Stimulated activated naive B cell treated with anti-CD40 and anti-IgM and Interleukin-4, amounts not matched to agents 10 μg/mL and 1 μg/mL and 100 μg/mL, for 72 hours (primary cell): ENCODE measurements at places on chromosomes 1 and 21.

- DNase-seq, result no peak
These were observed 286.8 kb downstream of the PTPRU start for GRCh38 chr1:29523136-29523535.

DNA sequence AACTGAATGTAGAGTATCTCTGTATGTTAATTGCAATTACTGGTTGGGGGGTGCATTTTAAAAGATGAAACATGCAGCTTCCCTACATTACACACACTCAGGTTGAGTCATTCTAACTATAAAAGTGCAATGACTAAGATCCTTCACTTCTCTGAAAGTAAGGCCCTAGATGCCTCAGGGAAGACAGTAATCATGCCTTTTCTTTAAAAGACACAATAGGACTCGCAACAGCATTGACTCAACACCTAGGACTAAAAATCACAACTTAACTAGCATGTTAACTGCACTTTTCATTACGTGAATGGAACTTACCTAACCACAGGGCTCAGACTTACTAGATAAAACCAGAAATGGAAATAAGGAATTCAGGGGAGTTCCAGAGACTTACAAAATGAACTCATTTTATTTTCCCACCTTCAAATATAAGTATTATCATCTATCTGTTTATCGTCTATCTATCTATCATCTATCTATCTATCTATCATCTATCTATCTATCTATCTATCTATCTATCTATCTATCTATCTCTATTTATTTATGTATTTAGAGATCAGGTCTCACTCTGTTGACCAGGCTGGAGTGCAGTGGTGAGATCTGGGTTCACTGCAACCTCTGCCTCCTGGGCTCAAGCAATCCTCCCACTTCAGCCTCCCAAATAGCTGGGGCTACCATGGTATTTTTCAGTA, 47.8 kb downstream of the CHML start:
- DNase-seq, result no peak

- DNase-seq, result no peak
These were observed 315.0 kb upstream of the VAMP3 start for GRCh38 chr1:7455796-7456721.

GRCh38 chr1:230246551-230246950, 179.5 kb downstream of the GALNT2 start:
- no peak for DNase-seq

DNA sequence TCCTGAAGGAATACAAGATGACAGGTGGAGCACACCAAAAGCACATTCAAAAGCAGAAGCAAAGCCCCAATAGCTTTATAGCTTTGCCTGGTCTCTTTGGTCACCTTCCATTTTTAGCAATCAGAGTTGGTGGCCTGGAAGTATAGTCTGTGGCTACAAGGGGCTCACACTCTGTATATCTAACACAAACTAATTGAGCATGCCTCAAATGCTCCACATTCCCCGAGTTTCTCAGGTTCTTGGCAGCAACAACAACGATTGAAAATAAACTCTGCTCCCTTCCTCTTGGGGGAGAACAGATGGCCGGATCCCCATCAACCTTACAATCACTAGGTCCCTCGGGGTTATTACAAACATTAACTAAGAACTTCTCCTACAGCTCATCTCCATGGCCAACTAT, 24.9 kb upstream of the TADA1 start:
- no peak for DNase-seq

DNA sequence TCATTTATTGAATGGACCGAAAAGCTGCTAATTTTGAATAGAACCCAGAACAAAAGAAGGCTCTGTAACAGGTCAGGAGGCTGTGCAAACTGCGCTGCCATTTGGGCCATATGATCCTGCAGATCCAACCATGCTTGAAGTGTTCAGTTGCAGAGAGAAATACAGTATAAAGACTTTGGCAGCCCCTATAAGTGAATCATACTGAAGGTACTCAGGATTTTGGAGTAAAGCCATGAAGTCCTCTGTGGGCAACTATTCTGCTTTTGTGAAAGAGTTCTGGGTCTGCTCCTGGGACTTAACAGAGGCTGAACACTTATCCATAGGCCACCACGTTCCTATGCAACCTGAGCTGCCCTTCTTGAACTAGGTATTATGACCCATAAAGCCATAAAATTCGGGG, 1613.6 kb upstream of the PRMT6 start:
- DNase-seq, result no peak

- no peak for DNase-seq
These were observed 49.2 kb downstream of the VANGL1 start for GRCh38 chr1:115690972-115691371.

DNA sequence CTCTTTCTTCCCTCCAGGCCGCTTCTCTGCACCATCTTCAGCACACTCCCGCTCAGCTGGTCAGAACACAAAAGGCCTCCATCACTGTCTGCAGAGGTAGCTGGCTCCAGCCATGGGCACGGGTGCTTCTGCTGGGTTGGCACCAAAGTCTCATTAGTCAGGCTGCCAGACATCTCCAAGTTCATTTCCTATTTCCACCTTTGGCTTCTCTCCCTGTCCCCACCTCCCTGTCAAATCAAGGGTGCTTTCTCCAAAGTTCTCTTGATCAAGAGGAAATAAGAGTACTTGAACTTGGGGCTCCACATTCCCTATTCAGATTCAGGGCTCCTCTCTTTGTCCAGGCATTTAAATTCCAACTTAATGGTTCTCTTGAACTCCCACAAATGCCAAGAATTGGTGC, 33.9 kb upstream of the GRIK3 start:
- DNase-seq, result no peak

GRCh38 chr1:118937413-118938072, 50.6 kb downstream of the TBX15 start:
- DNase-seq, result no peak

DNA sequence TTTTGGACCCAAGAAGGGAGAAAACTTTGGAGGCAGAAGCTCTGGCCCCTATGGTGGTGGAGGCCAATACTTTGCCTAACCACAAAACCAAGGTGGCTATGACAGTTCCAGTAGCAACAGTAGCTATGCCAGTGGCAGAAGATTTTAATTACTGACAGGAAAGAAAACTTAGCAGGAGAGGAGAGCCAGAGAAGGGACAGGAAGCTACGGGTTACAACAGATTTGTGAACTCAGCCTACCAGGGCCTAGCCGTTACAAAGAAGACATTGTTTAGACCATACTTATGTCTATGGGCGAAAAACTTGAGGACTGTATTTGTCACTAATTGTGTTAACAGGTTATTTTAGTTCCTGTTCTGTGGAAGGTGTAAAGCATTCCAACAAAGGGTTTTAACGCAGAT, 10.4 kb upstream of the ACOT11 start:
- DNase-seq, result no peak

- DNase-seq, result no peak
These were observed 12.6 kb upstream of the GIPC2 start for GRCh38 chr1:78032996-78033796.

- DNase-seq, result no peak
These were observed 135.9 kb downstream of the NPHP4 start for GRCh38 chr1:5856246-5856815.

GRCh38 chr1:242425232-242425631, 99.3 kb downstream of the PLD5 start:
- DNase-seq, result no peak

GRCh38 chr1:4599521-4599920, 54.9 kb upstream of the AJAP1 start:
- DNase-seq, result no peak

- no peak for DNase-seq
These were observed 134.0 kb downstream of the LRIG2 start for GRCh38 chr1:113207019-113207418.

- DNase-seq, result peak; percentile 7
These were observed 5.7 kb downstream of the LRRC71 start for GRCh38 chr1:156926175-156926574.
